Testis (tissue), 5 donors: ENCODE measurements at places on chromosomes 11 and 22.

DNA sequence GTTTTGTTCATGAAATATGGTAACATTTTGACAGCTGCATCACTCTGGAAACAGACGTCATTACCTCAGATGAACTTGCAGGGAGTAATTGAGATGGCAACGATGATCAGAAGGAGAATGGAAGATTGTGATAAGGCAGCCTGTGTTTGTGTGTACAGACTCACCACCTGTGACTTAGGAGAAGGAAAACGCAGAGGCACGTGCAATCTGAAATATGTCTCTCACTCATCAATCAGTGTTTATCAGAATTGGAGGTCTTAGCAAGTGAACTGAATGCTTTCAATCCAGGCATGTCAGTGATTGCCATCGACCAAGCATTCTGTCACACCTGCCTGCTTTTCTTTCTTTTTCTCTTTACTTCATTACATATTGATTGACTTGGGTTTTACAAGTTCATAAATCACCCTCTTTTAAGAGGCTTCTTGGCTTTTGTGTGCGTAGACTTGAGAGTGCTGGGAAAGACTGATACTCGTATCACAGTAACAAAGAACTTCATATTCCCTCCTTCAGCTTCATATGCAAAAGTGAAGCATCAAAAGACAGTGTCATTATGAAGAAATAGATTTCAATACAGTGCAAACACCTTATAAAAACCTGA is 24.6 kb downstream of the FAT3 start:
- DNase-seq: no peak

DNA sequence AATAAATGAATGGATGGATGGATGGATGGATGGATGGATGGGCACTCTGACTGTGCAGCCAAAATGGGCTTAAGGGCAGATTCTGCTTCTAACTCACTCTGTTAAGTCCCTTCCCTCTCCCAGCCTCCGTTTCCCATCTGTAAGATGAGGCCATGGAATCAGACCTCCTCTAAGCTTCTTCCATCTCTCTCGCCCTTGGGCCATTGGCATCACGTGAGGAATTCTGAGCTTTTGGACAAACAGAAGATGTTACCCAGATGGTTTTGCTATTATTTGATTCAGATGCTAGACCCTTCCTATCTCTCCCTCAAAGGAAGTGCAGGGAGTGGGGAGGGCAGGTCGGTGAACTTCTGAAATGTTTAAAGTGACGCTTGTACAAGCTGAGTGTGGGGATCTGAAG is 4.0 kb upstream of the CYTH4 start:
- no peak for DNase-seq

DNA sequence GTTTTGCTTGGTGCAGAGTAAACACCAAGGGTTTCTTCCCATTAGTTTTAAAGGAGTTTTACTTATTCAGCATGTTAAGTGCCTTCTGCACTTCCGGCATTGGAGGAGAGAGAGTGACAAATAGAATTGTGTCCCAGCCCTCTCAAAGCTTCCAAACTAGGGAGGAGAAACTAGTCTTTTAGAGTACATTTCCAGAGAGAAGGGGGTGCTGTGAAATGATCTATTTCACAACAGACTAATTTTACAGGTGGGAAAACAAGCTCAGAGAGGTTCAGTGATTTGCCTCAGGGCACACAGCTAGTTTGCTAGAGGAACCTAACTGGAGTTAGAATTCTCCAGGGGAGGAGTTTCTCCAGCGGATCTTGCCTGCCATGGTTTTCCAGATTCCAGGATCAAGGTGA is 12.6 kb downstream of the MPST start:
- no peak for DNase-seq

DNA sequence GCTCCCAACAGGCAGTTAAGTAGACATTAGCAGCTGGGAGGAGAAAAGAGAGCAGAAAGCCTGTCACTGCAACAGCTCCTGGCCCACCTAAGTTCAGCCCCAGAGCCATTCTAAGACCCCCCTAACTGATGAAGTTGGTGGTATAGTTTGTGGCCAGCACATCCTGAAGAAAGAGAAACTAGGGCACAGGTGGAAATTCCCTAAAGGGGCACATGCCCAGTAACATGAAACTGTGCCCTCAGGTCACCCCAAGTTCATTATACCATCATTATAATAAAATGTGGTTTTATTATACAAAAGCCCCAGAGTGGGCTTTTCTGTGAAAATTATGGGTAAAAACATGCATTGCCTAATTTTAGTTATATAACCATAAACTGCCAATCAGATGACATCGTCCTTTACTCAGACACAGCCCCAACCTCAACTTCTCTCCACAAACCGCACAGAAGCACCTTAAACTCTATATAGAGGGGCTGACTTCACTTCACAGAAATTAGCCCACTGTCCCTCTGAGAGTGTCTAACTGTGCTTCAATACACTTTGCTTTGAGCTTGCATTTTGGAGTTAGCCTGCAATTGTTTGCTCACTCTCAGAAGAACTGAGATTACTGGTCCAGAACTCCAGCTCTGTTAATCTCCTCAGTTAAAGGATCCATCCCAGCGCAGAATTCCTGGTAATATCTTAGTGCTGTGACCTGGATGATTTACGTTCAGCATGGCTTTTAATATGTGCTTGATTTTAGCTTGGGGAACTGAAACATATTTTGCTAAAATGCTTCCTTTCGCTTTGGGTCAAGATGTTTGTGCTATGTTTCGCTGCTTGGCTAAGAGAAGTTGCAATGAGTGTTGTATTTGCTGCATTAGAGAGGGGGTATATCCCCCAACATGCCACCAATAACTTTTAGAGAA is 1.8 kb upstream of the APOL3 start:
- no peak for DNase-seq

DNA sequence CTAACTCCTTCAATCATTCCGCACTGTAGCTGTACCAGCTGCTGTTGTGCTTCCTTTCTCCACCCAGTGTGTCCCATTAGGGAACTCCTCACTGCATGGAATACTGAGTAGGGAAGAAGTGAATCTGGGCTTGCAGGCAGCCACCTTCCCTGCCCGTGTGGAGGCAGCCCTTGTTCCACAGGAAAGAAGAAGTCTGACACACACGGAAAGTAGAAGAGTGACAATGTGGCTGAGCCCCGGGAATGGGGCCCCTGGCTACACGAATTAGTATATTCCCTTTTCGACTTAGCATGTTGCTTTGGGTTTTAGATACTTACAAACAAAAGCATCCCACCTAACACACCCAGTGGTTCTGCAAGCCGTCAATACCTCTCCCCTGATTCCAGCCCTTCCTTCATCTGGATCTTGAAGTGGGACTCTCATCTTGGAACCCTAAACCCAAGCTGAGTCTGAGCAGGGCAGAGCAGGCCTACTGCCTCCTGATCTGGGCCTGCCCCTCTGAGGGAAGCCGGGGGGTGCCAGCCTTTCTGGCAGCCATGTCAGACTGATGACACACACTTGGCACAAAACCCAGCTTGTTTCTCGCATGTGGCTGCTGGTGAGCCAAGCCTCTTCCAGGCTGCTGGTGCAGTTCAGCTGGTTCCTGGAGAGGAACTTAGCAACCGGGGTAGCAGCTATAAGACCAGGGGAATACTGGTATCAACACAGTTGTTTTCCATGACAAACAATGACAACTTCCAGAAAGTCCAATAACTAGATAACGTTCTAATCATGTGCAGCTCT is 71.6 kb downstream of the C11orf58 start:
- DNase-seq: no peak

- no peak for DNase-seq
Observed at GRCh38 chr11:79078999-79079398, 361.8 kb downstream of the TENM4 start.

DNA sequence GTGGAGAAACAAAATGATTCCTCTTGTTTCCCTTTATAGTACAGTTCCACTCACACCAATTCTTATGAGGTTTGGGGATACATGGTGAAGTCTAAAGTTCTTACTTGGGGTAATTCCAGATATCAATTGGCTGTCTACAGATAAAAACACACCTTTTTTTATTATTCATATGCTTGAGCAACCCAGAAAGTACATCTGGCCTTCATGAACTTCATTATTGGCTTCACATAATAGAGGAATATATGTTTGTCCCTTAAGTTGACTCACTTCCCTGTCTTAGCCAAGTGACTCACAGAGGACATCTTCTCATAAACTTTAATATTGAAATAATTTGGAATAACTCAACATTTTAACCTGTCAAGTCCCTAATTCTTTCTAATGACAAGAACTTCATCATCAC is 36.3 kb upstream of the SOX6 start:
- DNase-seq: no peak

DNA sequence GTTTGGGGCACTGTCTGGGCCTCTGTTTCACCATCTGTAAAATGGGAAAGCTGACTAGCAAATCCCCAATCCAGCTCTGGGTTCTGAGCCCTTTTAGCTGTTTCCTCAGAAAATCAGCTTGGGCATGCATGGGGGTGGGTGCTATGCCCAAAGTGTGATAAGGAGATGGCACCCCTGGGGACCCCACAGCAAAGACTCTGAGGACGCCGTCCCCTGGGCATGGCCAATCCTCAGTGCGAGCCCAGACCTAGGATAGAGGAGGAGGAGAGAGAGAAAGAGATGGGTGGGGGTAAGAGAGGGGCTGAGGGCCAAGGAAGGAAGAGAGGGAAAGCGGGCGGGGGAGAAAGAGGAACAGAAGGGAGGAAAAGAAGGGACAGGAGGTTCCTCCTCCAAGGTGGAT is 31.8 kb downstream of the TPBGL start:
- DNase-seq: no peak

DNA sequence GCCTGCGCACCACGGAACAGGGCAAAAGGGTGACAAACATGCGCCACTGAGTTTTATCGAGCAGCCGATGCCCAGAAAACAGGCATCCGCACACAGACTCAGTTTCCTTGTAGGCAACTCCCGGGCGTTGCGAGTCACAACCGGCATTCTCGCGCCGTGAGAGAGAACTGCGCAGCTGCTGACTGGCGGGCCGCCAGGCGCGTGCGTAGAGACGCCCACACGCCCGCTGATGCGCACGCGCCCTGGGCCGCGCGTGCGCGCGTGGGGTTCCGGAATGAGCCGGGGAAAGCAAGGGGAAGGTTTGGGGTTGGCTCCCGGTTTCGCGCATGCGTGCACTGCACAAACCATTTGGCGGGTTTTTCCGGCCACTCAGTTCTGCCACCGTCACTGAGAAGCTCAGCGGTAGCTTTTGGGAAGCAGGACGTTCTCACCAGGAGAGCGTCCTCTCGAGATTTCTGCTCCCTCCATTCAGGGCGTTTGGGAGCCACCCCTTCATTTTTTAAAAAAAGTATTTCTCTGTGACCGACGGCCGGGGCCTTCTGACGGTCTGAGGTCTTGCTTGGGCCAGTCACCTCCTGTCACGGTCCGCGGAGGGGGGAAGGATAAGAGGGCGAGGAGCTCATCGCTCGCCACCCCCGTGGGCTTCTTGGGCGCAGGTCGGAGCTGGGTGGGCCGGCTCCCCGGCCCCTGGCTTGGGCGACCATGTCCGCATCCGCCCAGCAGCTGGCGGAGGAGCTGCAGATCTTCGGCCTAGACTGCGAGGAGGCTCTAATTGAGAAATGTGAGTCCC is at the start of gene POLA2:
POLA2 (plus strand) TSS at position 372 of the 790 bp plus-strand sequence; CDS start at position 703, 331 bp downstream.
- peak; percentile 91 for DNase-seq

- DNase-seq: no peak
Observed at GRCh38 chr22:37412495-37413250, 14.6 kb downstream of the ELFN2 start.

- DNase-seq: no peak
Observed at GRCh38 chr11:102608699-102609098, 16.4 kb downstream of the MMP20 start.

- no peak for DNase-seq
Observed at GRCh38 chr11:34444428-34444827, 5.7 kb downstream of the CAT start.

- DNase-seq: no peak
Observed at GRCh38 chr22:22704156-22704946, 59.9 kb downstream of the GGTLC2 start.

- peak; percentile 70 for DNase-seq
Observed at GRCh38 chr22:32723643-32724042, 77.9 kb upstream of the TIMP3 start.

DNA sequence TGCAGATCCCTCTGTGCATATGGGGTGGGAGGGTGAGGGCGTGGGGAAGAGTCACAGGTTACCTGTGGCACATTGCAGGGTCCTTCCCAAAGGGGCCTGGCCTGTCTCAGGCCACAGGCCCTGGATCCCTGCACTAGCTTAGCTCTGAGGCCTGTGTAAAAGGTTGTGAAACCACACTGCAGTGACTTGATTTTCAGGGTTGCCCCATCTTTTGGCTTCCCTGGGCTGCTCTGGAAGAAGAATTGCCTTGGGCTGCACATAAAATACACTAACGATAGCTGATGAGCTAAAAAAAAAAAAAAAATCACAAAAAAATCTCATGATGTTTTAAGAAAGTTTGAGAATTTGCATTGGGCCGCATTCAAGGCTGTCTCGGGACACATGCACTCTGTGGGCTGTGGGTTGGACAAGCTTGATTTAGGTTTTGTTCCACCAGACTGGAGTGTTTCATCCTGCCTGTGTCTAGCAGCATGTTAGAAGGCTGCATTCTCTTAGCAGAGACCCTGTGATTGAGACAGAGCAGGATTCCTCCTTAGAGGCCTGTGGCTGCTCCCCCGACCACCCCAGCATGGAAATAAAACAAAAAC is 35.9 kb upstream of the TREH start:
- DNase-seq: peak; percentile 64

GRCh38 chr11:99148352-99148751 is 127.6 kb downstream of the CNTN5 start:
- DNase-seq: no peak

- no peak for DNase-seq
Observed at GRCh38 chr11:88266919-88267318, 70.6 kb downstream of the CTSC start.

DNA sequence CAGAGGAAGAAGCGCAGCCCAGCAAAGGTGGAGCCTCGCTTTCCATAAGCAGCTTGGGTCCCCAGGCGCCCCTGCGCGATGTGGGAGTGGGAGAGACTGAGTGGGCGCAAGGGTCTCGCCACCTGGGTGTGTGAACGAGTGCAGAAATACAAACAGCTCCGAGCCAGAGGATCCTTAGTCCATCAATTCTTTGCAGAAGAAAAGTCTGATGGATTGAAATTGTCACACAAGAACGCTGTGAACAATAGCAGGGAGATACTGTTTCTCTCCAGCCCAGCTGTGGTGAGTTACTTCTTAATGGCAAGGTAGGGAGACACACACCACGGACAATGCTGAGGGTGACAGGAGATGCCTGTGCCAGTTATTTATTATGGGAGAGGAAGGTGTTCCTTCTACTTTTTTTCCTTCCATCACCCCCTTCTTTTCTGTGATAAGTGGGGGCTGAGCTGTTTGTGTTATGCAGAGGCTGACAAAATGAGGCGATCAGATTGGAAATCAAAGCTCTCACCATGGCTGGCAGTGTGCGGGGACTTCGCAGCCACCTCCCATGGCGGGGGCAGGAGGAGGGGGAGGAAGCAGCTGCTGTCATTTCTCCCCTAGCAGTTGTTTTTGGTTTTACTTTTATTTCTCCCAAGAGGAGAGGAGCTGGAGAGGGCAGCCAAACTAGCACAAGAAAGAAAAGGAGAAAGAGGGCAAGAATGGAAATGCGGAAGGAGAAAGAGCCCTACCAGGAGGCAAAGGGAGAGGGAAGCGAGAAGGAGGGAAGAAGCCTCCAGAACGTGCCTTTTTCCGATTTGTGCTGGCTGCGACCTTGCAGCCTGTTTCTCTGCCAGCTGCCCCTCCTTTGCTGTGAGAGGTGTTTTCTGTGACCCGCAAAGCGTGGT is 755.8 kb downstream of the NTM start:
- no peak for DNase-seq
